ENCODE measurements at places on chromosomes 4 and X. TPM values are rescaled to one million over a fixed set of nuclear protein-coding genes. Genes with fewer than 3 reads are reported as not detected.

- no peaks in the 10 kb centered on the region for H3K4me1 ChIP-seq
- no peak overlapping the region for H3K27ac ChIP-seq
- DNase-seq = no peak
- H3K4me3 ChIP-seq = no peak overlapping the region
Observed at GRCh38 chr4:30767147-30767845, 47.1 kb downstream of the PCDH7 start.

DNA sequence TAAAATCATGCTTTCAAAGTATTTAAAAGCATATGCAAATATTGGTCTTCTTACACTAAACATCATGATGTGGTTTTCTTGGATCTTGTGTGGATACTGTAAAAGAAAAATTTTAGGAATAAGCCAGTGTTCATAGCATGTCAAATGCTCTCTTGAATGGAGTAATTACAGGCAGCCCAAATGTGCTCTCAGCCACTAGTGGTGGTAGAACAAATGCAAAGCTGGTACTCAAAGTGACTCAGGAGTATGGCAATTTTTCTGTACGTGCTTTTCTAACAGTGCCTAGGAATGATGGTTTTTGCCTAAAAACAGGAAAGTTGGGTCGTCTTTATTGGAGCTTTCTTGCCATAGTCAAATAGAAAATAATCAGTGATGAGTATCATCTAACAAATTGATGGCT is 19.9 kb downstream of the PGRMC2 start:
- no peak overlapping the region for H3K27ac ChIP-seq
- H3K36me3 ChIP-seq = no peaks in the 10 kb centered on the region
- peaks cover 1% of the 10 kb centered on the region for H3K4me1 ChIP-seq
- H3K27me3 ChIP-seq = peaks cover 2% of the 10 kb centered on the region
- DNase-seq = no peak

GLUD2 gene
- polyA plus RNA-seq = 0.91 TPM

AFF1 gene
- 13.9 TPM for polyA plus RNA-seq

DNA sequence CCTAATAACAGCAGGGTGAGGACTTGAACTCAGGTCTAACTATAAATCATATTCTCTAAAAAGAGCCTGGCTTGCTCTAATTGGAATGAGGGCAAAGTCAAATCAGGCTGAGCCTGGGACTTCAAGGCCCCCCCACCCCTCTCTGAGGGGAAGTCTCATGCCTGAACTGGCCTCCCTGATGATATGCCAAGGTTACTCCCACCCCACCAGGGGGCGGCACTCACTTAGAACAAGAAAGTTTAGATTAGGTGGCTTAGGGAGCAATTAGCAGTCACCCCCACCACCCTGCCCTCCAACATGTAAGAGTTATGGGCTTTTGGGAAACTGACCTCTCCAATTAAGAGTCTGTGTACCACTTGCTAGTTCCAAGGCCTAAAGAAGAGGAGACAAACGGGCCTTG is 2.7 kb downstream of the FOXO4 start:
- DNase-seq = peak; percentile 78
- peak overlapping the region; percentile 72 for H3K27ac ChIP-seq
- no peaks in the 10 kb centered on the region for H3K36me3 ChIP-seq
- H3K27me3 ChIP-seq = peaks cover 11% of the 10 kb centered on the region
- peaks cover 66% of the 10 kb centered on the region for H3K4me1 ChIP-seq
- H3K4me3 ChIP-seq = peak overlapping the region; percentile 34

VCX2 gene
- not detected for polyA plus RNA-seq

DNA sequence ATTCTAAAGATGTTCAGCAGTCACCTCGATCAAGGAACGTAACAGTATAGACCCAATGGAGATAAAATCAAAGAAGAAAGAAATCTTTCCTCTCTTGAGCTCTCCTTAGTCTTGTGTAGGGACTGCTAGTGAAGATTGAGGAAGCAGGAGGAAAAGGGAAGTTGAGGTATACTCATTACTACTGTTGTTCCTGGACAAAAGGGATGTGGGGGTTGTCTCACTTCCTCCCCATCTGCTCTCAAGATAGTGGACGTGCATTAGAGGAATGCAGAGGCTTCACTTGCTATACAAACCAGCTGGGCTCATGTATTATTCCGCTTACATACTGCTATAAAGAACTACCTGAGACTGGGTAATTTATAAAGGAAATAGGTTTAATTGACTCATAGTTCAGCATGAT is 208.9 kb upstream of the ARHGEF9 start:
- H3K4me3 ChIP-seq = no peak overlapping the region
- no peaks in the 10 kb centered on the region for H3K27me3 ChIP-seq
- no peaks in the 10 kb centered on the region for H3K4me1 ChIP-seq
- H3K27ac ChIP-seq = no peak overlapping the region

DNA sequence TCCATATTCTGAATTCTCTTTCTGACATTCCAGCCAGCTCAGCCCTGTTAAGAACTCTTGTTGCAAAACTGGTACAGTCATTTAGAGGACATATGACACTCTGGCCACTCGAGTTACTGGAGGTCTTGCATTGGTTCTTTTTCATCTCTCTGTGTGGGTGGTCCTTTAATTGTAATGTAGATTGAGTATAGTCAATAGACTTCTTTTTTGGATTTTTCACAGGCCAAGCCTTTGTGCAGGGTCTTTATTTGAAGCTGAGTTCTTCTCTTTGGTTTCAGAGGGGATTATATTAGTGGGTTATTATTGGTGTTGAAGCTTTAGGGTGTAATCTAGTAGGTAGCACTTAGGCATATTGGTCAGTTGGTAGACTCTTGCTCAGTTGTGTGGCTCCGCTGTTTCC is 118.0 kb upstream of the GIMD1 start:
- no peak overlapping the region for H3K27ac ChIP-seq
- no peak for DNase-seq
- peaks cover 2% of the 10 kb centered on the region for H3K27me3 ChIP-seq
- no peaks in the 10 kb centered on the region for H3K4me1 ChIP-seq

DNA sequence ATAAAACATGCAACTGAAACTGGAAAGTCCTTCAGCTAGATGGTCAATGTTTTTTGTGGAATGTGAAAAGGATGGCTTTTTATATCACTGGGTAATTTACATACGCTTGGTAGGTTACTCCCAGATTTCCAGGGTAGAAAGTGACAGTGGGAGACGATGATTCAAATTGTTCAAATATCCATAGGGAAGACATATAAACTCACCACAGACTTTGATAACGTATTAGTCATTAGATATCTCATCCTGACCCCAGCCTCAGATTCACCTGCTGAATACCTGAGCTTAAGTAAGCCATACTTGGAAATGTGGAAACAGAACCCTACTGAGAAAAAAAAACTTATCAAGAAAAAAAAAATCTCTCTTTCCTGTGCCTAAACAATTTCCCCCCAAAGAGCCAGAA is 169.4 kb downstream of the ZNF674 start:
- no peak overlapping the region for H3K4me3 ChIP-seq
- H3K36me3 ChIP-seq = no peaks in the 10 kb centered on the region
- no peak overlapping the region for H3K27ac ChIP-seq

DNA sequence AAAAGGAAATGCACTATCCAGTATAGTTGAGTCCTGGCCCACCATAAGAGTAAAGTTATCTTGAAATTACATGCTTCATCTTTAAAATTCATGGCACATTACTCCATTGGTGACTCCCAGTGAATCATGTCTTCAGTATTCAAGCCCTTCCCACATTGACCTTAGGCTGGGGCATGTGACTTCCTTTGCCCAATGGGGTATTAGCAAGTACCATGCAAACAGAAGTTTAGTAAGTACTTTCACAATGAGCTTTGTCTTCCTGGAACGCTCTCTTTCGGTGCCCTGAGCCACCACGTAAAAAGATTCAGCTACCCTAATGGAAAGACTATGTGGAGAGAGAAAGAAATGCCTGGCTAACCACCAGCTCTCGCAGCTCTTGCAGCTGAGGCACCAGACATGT is 235.4 kb downstream of the HNRNPD start:
- peaks cover 6% of the 10 kb centered on the region for H3K4me1 ChIP-seq
- no peak overlapping the region for H3K27ac ChIP-seq
- DNase-seq = no peak

RHOH gene
- 97.6 TPM for polyA plus RNA-seq

- no peak overlapping the region for H3K4me3 ChIP-seq
- DNase-seq = no peak
- H3K27me3 ChIP-seq = peaks cover 1% of the 10 kb centered on the region
- no peak overlapping the region for H3K27ac ChIP-seq
- H3K36me3 ChIP-seq = no peaks in the 10 kb centered on the region
Observed at GRCh38 chrX:11254417-11255109, 38.6 kb upstream of the AMELX start.

FABP2 gene
- not detected for polyA plus RNA-seq

RNF128 gene
- polyA plus RNA-seq = not detected

GRCh38 chrX:69148946-69149345 is 16.3 kb downstream of the PJA1 start:
- H3K27me3 ChIP-seq = peaks cover 7% of the 10 kb centered on the region
- H3K36me3 ChIP-seq = no peaks in the 10 kb centered on the region
- H3K4me1 ChIP-seq = no peaks in the 10 kb centered on the region

GRCh38 chr4:140223056-140223810 is 69.2 kb upstream of the MAML3 start:
- H3K4me3 ChIP-seq = no peak overlapping the region
- no peaks in the 10 kb centered on the region for H3K27me3 ChIP-seq
- DNase-seq = no peak
- H3K36me3 ChIP-seq = no peaks in the 10 kb centered on the region
- no peaks in the 10 kb centered on the region for H3K4me1 ChIP-seq

DNA sequence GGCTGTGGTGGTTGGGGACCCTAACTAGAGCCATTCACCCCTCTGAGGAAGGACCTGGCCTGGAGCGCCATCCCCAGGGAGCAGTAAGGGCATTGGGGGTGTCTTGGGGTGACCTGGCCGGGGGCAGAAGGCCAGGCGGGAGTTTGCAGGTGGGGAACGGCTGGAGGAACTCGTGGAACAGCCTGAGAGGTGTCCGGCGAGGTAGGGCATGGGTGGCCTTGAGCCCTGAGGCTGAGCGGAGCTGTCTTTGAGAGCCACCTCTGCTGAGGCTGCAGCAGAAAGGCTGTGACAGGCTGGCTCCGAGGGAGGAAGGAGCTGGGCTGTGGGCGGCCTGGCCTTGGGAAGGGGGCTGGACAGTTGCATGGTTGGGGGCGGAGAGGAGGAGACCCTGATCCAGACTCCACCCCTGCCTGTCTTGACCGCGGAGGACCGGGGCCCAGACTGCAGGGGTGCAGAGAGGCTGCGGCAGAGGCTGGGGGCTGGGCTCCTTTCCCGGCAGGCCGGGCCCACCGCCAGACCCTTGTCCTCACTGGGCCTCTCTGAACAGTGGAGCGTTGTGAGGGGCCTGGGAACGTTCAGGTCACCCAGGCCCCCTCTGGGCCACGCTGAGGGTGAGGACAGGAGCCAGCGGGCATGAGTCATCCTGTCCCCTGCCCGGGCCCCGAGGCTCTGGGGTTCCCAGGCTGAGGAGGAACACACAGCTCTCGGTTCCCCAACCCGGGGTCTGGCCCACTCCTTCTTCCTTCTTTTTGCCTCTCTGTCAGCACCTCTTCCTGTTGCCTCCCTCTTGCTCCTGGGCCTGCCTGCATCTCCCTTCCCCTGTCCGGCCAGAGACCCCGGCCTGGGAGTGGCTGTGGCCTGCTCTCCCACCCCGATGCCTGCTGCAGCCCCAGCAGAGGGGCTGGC is 8.1 kb downstream of the SH3BP2 start:
- H3K4me1 ChIP-seq = peaks cover 17% of the 10 kb centered on the region
- no peak overlapping the region for H3K4me3 ChIP-seq
- no peak for DNase-seq
- no peaks in the 10 kb centered on the region for H3K36me3 ChIP-seq

GRCh38 chrX:790783-791360 is 160.3 kb downstream of the SHOX start:
- DNase-seq = no peak
- H3K27ac ChIP-seq = no peak overlapping the region
- H3K4me3 ChIP-seq = no peak overlapping the region
- no peaks in the 10 kb centered on the region for H3K4me1 ChIP-seq
- H3K27me3 ChIP-seq = peaks cover 9% of the 10 kb centered on the region

DNA sequence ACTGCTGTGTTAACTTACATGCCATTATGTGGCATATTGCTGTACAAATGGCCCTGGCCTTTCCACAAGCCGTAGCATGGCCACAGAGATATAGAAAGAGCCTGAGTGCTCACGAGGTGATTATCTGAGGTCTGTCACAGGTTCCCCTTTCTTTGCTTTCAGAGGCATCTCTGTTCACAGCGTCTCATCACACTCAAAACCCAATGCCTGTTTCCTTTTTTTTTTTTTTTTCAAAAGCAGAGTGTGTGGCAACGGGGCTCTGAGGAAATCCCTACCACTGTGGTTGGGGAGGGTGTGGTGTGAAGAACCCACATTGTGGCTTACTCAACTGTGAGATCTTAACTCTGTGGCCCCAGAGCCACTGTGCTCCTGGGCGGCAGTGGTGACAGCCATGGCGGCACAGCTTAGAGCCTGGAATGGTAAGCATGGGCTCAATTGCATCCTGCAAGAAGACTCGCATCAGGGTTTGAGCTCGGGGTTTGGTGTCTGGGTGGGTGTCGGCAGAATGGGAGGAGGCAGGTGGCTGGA is 30.8 kb downstream of the RTL5 start:
- no peaks in the 10 kb centered on the region for H3K36me3 ChIP-seq
- H3K4me3 ChIP-seq = peak overlapping the region; percentile 96
- H3K4me1 ChIP-seq = peaks cover 80% of the 10 kb centered on the region
- peak; percentile 91 for DNase-seq
- peaks cover 34% of the 10 kb centered on the region for H3K27me3 ChIP-seq

DNA sequence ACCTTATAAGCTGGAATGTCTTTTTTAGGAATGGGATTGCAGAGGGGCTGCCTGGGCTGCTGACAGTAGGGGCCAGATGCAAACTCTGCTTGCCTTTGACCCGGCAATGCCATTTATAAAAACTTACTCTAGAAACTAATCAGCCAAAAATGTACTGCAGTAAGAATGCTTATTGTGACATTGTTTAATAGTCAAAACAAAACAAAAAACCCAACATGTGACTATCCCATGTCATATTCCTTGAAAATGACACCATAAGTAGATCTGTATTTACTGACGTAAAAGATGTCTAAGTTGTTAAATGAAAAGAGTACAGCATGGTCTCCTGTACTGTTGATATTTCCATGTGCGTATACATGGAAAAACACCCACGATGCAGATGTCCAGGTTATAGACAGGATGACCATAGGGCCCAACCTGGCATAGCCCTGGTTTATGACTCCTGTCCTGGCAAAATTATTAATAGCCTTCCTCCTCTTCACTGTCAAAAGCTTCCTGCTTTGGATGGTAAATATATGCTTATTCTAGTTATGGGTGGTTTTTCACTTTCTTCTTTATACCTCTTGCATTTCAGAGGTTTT is 138.9 kb downstream of the PTTG2 start:
- no peak for DNase-seq
- no peaks in the 10 kb centered on the region for H3K27me3 ChIP-seq
- no peak overlapping the region for H3K27ac ChIP-seq
- peaks cover 50% of the 10 kb centered on the region for H3K36me3 ChIP-seq

Data from immature natural killer cell (primary cell).